ENCODE measurements at places on chromosomes 2 and 18. TPM values are rescaled to one million over a fixed set of nuclear protein-coding genes. Genes with fewer than 3 reads are reported as not detected.

Gene CTAGE1
- total RNA-seq = not detected

Gene ARHGAP25
- total RNA-seq = 0.23 TPM

Gene CLIP4
- total RNA-seq = 29.6 TPM

Gene C1QL2
- 0.28 TPM for total RNA-seq

Gene PIAS2
- 9.7 TPM for total RNA-seq

Gene SPP2
- total RNA-seq = not detected

Gene TRIP12
- total RNA-seq = 78.4 TPM

Gene FN1
- 264 TPM for total RNA-seq

Gene BMP10
- total RNA-seq = not detected

Gene ABCG8
- total RNA-seq = not detected

Gene C2orf15
- total RNA-seq = 0.99 TPM

Gene ZNF532
- total RNA-seq = 25.3 TPM

Gene CYP26B1
- total RNA-seq = 16.2 TPM

Gene CYP27A1
- total RNA-seq = 0.20 TPM

Gene IMPACT
- total RNA-seq = 10.3 TPM

Gene ARHGEF33
- total RNA-seq = not detected

Gene GBX2
- total RNA-seq = 2.2 TPM

Gene ALK
- total RNA-seq = not detected

Gene LRP1B
- not detected for total RNA-seq

Gene SLC16A14
- 0.99 TPM for total RNA-seq

Gene ID2
- 76.4 TPM for total RNA-seq

Gene GPR39
- 9.6 TPM for total RNA-seq

Gene ASPRV1
- total RNA-seq = 0.10 TPM

Gene COL6A3
- total RNA-seq = 0.15 TPM

Gene AFF3
- not detected for total RNA-seq

Gene DSEL
- total RNA-seq = 0.37 TPM

Data from A549 treated with ZK216348 at 1 μM for 4 hours (cell line).